Hypothalamus (tissue), 51 donors: ENCODE measurements at places on chromosomes 5 and 9.
A peak's percentile ranks its signal among the peaks of the same experiment; 100 is the strongest.

- no peak for DNase-seq
Measured at GRCh38 chr5:129440424-129440823, 19.7 kb upstream of the ADAMTS19 start.

DNA sequence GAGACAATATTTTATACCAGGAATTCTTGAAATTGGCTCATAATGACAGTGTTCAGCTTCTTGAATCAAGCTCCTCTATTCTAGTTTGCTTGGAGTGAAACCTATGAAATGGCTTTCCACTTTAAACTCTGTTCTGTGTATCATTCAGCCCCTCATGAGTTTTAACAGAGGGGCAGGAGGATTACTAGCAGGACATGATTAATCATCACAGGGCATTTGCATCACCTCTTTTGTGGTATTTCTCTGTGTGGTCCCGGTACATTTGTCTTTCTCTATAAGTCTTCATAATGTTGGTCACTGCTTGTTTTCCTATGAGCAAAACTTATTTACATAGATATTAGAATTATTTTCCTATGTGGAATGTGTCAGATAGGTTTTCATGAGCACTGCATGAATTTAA lies 21.2 kb downstream of the CAST start:
- no peak for DNase-seq

- DNase-seq: no peak
Measured at GRCh38 chr5:30880514-30880913, 313.0 kb upstream of the CDH6 start.

GRCh38 chr5:9054322-9054721 lies 491.6 kb downstream of the SEMA5A start:
- DNase-seq: no peak

- no peak for DNase-seq
Measured at GRCh38 chr9:115099901-115100300, 18.1 kb downstream of the TNC start.

DNA sequence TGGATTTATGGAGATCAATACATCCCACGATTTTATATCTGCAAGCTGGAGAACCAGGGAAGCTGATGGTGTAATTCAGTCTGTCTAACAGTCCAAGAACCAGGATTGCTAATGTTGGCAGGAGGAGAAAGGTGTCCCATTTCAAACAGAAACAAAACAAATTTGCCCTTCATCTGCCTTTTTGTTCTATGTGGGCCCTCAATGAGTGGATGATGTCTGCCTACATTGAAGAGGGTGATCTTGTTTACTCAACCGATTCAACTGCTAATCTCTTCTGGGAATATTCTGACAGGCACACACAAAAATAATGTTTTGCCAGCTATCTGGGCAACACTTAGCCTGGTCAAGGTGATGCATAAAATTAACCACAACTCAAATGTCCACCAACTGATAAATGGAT lies 65.1 kb upstream of the IL33 start:
- DNase-seq: no peak

DNA sequence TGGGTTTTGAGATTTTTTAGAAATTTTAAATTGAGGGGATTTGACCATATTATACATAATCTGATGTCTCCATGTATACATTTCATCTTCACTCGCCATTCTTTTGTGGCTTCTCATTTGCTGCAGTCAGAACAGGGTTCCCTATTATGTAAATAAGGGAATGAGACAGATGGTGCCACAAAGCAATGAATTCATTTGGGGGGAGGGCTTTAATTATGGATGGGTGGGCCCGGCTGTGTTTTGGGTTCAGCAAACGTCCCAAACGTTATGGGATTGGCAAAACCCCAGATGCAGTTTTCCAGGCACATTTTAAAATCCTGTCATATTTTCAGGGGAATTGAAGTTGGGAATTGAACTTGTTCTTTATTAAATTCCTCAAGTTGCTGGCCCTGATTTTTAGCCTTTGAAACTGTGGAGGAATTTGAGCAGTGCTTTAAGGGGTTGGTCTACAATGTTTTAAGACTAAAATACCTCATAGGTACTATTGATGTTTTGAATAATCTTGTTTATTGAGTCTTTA lies 558.5 kb upstream of the ZNF462 start:
- DNase-seq: no peak

DNA sequence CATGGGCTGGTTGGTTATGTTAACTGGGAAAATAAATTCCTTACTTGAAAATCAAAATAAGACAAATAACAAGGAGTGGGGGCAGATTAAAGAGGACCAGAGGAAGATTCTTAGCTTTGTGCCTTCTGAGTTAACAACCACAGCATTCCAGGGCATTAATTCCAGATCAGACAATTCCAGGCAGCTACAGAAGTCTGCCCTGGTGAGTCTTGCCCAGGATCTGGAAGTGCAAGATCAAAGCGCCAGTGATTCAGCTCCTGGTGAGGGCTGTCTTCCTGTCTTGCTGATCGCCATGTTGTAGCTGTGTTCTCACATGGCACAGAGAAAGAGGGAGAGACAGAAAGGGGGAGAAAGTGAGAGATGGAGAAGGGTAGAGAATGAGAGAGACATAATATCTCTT lies 65.6 kb downstream of the ANXA2R start:
- DNase-seq: no peak

- DNase-seq: peak; percentile 80
Measured at GRCh38 chr5:172283862-172284610, 472 bp upstream of the UBTD2 start.

- DNase-seq: no peak
Measured at GRCh38 chr5:132056610-132057497, 3.6 kb upstream of the IL3 start.

GRCh38 chr5:62284946-62285891 lies 20.8 kb upstream of the KIF2A start:
- no peak for DNase-seq
